ENCODE measurements at places on chromosomes 11 and 22.
A peak's percentile ranks its signal among the peaks of the same experiment; 100 is the strongest.

DNA sequence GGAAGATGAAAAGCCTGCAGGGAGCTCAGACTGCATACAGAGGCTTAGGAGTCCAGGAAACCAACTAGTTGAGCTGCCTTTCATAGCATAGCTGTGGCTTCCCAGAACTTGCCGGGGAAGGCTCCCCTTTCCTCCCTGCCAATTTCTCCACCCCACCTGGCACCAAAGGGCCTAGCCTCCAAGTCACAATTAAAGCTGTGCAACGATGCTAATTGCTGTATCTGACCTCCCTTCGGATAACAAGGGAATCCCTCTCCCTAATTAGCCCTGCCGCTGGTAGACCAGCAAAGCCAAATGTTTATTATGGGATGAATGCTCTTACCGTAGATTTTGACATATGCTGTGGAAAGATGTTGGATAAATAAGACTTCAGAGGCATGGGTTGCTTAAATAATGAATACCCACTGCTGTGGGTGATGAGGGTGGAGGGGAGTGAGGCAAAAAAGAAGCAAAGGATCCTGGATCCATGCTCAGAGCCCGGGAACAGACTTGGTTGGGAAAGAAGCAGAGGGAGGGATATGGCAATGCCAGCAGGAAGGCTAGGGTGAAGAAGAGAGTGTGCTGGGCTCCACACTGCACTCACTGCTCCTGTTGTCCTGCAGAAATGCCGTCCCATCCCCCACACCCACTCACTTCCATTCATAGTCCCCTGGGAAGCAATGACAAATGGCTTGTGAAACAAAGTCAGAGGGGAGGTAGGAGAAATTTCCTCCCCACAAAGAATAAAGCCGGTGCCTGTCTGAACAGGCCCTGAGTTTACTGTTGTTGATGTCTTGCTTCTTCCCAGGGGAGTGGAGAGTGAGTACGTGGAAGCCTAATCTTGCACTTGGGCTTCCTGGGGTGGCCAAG is 608.1 kb upstream of the CADM1 start:
- no peak for DNase-seq

DNA sequence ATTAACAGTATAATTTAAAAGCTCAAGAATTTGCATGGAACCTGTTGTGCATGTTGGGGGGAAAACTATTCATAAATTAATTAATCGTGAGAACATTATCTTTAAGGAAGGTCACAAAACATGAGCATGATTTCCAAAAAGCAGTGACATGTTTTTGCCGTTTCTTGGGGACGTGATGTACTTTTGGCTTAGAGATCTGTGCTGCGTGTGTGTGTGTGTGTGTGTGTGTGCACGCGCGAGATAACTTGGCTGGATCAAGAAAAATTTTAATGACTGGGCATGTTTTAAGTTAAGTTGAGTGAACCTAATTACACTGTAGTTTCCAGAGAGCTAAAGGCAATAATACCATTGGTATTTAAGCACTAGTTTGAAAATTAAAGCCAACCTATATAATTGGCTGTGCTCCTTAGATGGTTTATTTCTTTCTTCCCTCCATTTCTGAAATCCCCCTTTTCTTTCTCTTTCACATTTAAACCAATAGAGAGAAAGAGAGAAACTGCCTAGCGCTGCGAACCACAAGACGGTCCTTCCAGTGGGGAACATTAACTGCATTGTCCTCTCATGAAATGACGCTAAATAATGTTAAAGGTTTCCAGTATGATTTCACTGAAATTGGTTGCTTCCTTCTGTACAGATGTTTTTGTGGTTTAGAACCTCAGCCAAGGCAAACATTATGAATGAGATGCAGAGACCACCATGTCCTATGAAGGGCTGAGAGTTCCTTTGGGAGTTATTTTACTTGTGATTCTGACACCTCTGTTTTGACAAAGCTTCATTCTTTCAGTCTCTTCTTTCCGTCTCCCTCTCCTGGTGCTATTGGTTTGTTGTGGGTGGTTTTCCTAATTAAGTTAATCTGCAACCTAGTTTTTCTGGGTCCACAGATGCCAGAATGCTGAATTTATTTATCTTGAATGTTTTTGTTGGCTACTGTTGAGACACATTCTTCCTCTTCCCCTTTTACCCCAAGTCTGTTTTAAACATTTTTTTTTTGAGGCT is 51.7 kb downstream of the ZBTB16 start:
- DNase-seq: no peak

DNA sequence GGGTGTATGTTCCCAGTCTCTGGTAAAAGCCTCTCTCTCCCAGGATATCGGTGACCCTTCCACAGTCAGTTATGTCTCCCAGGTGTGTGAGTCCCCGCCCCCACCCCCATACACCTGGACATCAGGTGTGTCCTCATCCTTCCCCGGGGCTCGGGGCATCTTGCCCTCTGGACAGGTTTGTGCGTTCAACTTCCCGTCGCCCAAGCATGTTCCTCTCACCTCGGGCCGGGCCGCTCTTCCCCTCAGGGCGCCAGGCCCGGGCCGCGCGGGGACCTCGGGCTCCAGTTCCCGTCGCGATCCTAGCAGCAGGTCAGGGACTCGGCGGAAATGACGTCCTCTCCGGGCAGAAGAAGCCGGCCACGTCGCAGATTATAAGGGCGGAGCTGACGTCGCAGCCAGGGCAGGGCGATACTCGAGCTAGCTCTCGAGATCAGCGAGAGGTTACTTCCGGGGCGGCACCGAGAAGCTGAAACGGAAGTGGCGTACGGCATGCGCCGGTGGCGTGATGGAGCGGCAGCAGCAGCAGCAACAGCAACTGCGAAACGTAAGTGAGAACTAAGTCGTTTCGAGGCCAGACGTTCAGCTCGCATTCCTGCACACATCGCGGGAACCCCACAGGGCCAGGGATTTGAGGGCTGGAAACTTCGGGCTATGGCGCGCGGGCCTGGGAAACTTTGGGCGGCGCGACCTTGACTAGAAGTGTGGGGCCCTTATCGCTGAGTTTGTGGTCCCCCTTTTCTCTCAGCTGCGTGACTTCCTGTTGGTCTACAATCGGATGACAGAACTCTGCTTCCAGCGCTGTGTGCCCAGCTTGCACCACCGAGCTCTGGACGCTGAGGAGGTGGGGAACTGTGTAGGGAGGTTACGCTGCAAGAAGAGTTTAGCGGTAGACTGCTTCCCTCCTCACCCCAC is at the start of the genes ARFIP2 and TIMM10B:
Gene ARFIP2 (minus strand): TSS at position 320 of the 912 bp plus-strand sequence. CDS start 910 bp downstream, outside the sequence.
Gene TIMM10B (plus strand): TSS at position 490 of the 912 bp plus-strand sequence. CDS start 16 bp downstream, at position 506.
- peak; percentile 92 for DNase-seq

- no peak for DNase-seq
Measured at GRCh38 chr11:79362206-79362757, 78.5 kb downstream of the TENM4 start.

DNA sequence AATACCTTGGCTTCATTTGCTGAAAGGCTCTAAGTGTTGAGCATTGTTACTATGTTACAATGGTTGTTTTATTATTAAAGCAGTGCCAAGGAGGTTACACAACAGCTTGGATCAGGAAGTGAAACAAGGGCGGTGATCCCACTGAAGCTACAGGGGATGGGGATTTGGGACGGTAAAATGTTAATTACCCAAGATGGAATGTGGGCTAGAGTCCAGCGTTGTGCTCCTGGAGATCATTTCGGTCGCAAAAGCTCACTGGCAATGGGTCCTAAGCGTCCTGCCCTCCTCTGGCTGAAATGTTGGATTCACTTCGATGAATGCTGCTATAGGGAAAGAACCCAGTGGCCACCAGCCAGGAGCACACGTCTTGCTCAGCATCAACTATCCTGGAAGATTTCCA is 48.3 kb downstream of the FAM83F start:
- no peak for DNase-seq

DNA sequence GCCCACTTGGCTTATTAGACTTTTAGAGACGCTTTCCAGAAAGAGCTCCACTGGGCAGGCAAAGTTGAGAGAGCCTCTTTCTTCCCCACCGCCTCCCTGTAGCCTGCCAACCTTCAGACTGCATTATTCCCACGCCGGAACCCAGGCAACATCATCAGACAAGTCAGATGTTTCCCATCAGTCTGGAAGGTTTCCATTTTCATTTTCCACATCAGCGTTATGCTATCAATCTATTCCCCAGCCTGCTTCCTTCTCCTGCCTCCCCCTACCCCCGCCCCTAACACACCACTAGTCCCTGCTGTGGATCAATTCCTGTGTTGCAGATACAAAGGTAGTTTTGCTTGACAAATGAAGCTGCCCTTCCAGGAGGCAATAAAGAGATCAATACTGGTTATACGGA is 184.8 kb downstream of the DSCAML1 start:
- no peak for DNase-seq

DNA sequence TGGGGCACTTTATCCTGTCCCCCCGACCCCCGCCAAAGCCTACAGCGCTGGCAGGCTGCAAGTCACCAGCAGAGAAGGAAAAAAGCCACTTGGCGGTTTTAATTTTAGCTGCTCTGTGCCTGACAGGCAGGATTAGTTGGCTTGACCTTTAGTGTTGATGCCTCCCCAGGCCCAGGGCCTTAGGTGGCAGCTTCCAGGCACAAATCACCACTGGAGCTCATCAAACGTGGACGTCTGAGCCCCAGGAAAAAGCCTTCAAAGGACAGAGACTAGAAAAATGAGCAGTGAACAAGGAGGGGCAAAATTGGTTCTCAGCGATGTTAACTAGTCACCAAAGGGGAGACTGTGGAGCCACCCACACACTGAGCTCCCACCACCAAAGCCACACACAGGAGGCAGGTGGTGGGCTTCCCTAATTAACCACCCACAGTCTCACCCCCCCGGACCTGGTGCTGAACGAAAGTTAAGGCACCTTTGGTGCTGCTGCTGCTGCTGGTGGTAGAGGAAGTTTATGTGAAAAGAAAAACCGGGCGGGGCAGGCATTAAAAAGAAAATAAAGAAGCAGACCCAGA is 4.4 kb upstream of the PYGM start:
- no peak for DNase-seq

- no peak for DNase-seq
Measured at GRCh38 chr11:116822575-116822974, 529 bp downstream of the APOA4 start.

- DNase-seq: no peak
Measured at GRCh38 chr11:12176410-12176809, 66.0 kb downstream of the MICAL2 start.

- no peak for DNase-seq
Measured at GRCh38 chr22:27097933-27098332, 440.5 kb downstream of the MIAT start.

DNA sequence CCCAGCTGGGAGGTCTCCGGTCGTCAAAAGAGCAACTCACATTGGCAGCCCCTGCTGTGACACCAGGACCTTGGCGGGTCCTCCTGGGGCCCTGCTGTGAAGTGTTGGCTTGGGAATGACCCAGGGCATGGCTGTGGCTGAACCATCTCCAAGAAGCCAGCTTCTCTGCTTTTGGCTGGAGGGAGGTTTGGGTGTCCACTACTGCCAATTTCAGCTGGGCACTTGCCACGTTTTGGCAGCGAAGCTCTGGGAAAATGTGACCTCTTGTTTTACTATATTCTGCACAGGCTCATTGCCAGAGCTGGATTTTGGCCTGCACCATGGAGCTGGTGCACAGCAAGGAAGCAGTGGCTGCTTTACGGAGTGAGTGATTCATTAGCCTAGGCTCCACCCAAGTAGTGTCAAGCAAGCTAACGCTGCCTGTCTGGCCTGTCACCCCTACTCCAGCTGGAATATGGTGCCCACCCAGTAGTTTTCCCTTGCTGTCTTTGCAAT is 24.3 kb upstream of the SMCO4 start:
- no peak for DNase-seq

DNA sequence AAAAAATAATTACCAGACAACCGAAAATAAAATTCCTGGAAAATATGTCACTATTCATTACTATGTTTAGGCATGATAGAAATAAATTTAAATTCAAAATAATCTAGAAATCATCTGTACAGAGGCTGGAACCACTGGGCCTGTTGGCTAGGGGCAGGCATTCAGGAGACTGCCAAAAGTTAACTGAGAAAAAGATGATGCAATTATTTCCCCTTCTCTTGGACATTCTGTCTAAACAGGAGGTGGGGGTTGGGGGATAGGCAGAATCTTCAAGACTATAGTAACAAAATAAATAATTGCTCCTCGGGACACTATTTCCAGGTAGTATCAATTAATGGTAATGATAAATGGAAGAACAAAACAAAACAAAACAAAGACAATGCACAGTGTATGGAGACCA is 14.1 kb downstream of the BTBD10 start:
- no peak for DNase-seq

DNA sequence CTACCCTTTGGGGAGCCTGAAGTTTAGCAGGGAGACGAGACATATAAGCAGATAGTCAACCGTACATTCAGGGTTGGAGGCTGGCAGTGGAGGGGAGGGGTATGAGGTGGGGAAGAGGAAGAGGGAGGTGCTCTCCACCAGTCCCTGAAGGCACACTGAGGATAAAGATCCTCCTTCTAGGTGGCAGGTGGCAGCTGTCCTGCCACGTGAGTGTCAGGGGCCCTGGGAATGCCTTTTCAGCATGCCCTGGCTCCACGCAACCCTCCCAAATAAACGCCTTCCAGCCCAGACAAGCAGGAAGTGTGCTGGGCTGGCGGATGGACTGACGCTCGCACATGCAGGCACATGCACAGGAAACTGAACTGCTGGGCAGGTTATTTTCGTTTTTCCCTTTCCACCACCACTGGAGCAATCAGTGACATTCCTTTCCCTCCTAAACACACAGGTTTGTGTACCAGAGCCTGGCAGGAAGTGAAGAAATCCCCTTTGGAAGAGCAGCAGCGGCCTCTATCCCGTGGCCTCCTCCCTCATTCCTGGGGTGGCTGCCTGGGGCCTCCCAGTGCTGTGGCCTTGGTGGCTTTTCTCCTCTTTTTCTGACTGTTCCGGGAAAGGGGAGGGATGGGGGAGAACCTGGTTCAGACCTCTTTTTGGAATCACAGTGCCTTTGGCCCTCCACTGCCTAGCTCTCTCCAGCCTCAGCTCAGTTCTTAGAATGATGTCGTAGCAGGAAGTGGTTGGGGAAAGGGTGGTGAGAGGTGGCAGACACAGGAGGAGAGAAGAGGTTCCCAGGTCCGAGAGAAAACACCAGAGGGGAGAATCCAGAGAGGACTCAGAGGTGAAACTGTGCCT is 157.0 kb upstream of the TIMP3 start:
- DNase-seq: peak; percentile 55

GRCh38 chr11:81033779-81034540 is 1593.1 kb upstream of the TENM4 start:
- no peak for DNase-seq

DNA sequence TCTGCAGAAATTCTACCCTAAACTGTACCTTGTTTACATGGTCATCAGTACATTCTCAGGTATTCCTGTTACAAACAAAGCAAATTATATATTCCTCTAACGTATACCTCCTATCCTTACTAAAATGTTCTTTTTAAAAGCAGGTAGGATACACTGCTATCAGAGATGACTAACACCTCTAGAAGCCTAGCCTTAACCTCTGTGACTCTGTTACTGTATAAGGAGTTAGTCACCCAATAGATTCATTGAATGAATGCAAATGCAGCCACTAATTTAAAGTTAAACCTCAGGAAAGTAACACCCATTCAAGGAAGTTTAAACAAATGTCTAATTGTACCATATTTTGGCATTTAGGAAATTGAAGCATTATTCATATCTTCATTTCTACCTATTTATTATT is 82.2 kb downstream of the FCHSD2 start:
- no peak for DNase-seq

DNA sequence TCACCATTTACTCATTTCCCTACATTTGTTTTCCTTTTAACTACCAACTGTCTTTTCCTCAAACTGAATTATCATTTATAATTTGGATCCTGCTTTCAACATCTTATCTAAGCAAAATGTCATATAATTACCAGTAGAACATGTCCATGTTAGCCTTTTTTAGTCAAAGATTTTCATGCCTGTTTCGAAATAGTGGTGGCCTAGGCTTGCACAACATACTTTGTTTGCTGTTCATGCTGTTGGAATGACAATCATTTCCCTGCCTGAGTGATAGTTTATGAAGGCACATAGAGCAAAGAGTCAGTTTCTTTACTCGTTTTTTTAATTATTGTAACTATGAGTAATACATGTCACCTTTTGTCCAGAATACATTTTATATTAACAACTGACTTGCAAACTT is 144.3 kb upstream of the ANO3 start:
- DNase-seq: peak; percentile 24
